ENCODE measurements at places on chromosomes 6 and 20.

GRCh38 chr6:113649880-113650609, 207.1 kb upstream of the MARCKS start:
- no peak for DNase-seq

DNA sequence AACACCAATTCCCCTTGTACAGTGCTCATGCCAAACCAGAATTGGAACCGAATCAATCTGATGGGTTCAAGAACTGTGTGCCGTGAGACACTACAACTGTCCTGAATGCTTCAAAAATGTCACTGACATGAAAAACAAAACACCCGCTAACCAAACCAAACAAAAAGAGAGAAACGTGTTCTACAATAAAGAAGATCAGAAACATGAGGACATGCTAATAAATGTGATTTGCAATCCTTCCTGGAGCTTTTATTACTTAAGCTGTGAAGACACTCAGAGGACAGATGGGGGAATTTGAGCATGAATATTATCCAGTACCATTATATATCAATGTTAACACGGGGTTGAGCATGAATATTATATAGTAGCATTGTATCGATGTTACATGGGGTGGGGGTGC, 72.2 kb upstream of the NFATC2 start:
- DNase-seq, result no peak

GRCh38 chr20:58583586-58583985, 67.5 kb upstream of the STX16 start:
- DNase-seq, result no peak

DNA sequence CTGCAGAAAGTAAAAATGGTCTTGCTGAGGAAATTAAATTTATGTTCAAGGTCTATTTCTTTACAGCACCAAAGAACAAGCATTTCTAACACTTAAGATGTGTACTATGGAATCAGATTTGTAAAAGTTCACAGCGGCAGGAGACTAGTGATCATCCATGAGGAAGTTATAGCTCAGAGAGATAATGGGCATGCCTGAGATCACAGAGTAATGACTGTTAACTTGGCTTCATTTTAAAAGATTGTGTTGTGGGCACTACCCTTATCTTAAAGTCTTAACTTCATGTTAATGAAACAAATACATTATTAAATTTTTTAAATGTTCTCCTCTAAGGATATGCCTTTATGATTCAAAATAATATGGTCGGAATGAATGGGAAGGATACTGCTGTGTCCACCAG, 168.6 kb downstream of the GMPR start:
- DNase-seq, result no peak

DNA sequence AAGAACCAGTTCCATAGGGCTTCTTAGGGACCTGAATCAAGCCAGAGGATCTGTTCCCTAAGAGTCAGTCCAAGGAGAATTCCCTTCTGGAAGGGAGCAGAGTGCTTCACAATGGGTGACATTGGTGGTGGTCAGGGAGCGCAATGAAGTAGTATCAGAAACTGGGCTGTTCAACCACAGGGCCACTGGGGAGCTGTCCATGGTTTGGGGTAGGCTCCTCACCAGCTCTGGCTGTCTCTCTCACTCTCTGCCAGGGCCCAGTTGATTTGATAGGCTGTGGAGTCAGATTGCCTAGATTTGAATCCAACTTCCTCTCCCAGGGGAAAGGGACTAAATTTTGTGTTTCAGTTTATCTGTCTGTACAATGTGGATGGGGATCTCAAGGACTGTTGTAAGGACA, 36.7 kb upstream of the CHD6 start:
- peak; percentile 34 for DNase-seq

Data from right hindlimb (tissue), 1 donor.